PC-3 (cell line): ENCODE measurements at places on chromosomes 6 and 20.
A peak's percentile ranks its signal among the peaks of the same experiment; 100 is the strongest.

DNA sequence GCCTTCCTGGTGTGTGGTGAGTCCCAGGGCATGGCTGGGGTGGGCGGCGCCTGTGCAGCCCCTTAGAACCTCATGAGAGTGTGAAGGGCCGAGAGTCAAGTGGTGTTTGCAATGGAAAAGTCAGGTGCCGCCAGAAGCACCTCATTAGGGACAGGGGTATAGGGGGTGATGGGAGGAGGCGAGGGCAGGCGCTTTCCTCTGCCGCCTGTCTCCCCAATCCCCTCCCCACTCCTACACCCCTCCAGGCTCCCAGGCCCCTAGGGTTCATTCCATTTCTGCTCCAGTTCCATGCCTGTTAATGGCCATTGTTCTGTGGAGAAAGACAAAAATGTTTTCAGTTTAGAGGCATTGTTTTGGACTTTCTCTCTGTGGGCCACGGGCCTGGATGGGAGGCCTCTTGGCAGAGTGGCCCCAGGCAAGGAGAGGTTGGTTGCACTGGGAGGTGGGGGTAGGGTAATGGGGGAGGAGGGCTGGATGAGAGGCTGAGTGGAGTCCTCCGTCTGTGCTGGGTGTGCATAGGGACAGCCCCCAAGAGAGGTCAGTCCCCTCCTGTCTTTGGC, 21.4 kb upstream of the SCUBE3 start:
- no peak overlapping the region for H3K27ac ChIP-seq
- DNase-seq: no peak
- H3K36me3 ChIP-seq: no peaks in the 10 kb centered on the region
- H3K4me1 ChIP-seq: peaks cover 49% of the 10 kb centered on the region
- no peak overlapping the region for H3K4me3 ChIP-seq

DNA sequence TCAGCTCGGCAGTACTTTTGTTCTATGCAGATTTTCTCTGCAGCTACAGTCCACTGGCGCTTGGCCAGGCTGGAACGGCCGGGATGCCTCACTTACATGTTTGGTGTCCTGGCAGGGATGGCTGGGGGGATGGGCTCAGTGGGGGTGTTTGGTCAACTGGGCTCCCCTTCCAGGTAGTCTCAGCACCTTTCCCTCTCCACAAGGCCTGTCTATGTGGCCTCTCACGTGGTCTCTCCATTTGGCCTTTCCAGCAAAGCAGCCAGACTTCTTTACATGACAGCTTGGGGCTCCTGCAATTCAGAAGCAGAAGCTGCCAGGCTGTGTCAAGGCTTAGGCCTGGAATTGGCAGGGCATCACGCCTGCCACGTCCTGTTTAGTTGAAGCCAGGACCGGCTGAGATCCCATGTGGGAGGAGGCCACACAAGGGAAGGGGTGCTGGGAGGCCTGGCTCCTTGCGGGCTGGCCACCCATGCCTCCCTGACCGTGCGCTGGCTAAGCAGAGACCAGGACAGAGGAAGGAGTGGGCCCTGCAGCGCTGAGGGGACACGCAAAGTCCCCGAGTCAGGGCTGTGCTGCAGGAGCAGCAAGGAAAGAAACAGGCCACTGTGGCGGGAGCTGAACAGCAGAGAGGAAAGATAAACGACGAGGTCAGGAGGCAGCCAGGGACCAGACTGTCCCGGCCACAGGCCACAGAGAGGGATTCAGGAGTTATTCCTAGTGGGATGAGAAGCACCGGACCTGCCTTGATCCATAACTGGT, 38.9 kb downstream of the MGME1 start:
- no peaks in the 10 kb centered on the region for H3K4me1 ChIP-seq
- no peaks in the 10 kb centered on the region for H3K36me3 ChIP-seq
- no peak for DNase-seq

- no peak overlapping the region for H3K4me3 ChIP-seq
- peak; percentile 44 for DNase-seq
- no peaks in the 10 kb centered on the region for H3K4me1 ChIP-seq
- H3K27ac ChIP-seq: no peak overlapping the region
- no peaks in the 10 kb centered on the region for H3K27me3 ChIP-seq
Measured at GRCh38 chr6:57123111-57123510, 33.1 kb downstream of the ZNF451 start.

- H3K4me1 ChIP-seq: no peaks in the 10 kb centered on the region
- DNase-seq: no peak
- H3K4me3 ChIP-seq: no peak overlapping the region
- no peak overlapping the region for H3K27ac ChIP-seq
- no peaks in the 10 kb centered on the region for H3K36me3 ChIP-seq
Measured at GRCh38 chr6:166648846-166649245, 21.8 kb upstream of the RPS6KA2 start.
